Tracheal epithelial cell (primary cell): ENCODE measurements at places on chromosomes 12 and 14. TPM values are rescaled to one million over a fixed set of nuclear protein-coding genes. Genes with fewer than 3 reads are reported as not detected.

Gene DNAI7
- not detected in 2 replicates for total RNA-seq

Gene PIANP
- not detected in 2 replicates for total RNA-seq

Gene ADCK1
- total RNA-seq, result 4.3 and 4.5 TPM in 2 replicates

Gene ACRBP
- not detected in 2 replicates for total RNA-seq

Gene MCRS1
- 55.2 and 65.5 TPM in 2 replicates for total RNA-seq
